Activated naive CD8-positive, alpha-beta T cell treated with anti-CD3 and anti-CD28 coated beads, Interleukin-2, amount 10 ng/mL, durations not matched to agents 7 days and 5 days (primary cell): ENCODE measurements at places on chromosomes 11 and 22. TPM values are rescaled to one million over a fixed set of nuclear protein-coding genes. Genes with fewer than 3 reads are reported as not detected.

GRCh38 chr11:35548925-35549561 lies 23.6 kb upstream of the PAMR1 start:
- H3K27me3 ChIP-seq, result peaks cover 4% of the 10 kb centered on the region
- no peak overlapping the region for H3K27ac ChIP-seq
- H3K4me3 ChIP-seq, result no peak overlapping the region
- no peak for DNase-seq
- H3K4me1 ChIP-seq, result no peaks in the 10 kb centered on the region
- no peaks in the 10 kb centered on the region for H3K36me3 ChIP-seq

- peaks cover 3% of the 10 kb centered on the region for H3K4me1 ChIP-seq
- no peaks in the 10 kb centered on the region for H3K36me3 ChIP-seq
- H3K27me3 ChIP-seq, result peaks cover 22% of the 10 kb centered on the region
- H3K27ac ChIP-seq, result no peak overlapping the region
- no peak overlapping the region for H3K4me3 ChIP-seq
- no peak for DNase-seq
Observed at GRCh38 chr11:125176866-125177265, 12.3 kb downstream of the PKNOX2 start.

DNA sequence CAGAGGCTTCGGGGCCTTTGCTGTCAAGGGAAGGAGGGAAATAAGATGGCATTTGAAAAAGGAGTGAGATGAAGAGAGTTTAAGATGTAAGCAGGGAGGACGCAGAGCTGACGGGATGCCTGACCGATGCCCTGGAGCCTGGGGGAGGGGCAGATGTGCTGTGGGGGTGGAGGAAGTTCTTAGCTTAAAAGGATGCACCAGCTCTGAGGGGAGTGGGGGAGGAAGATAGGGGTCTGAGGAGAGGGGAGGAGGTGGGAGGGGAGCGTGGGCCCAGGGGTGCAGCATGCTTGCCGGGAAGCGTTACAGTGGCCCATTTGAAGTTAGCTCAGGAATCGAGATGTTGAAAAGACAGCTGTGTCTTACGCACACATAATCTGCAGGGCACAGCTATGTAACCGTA lies 56.3 kb downstream of the RPS6KA4 start:
- H3K27ac ChIP-seq, result no peak overlapping the region
- peaks cover 4% of the 10 kb centered on the region for H3K27me3 ChIP-seq
- H3K4me3 ChIP-seq, result no peak overlapping the region
- no peak for DNase-seq
- no peaks in the 10 kb centered on the region for H3K36me3 ChIP-seq
- H3K4me1 ChIP-seq, result peaks cover 2% of the 10 kb centered on the region

The ZPR1 gene
- total RNA-seq, result 53.6 TPM
